ENCODE measurements at places on chromosomes 6 and 20.

- DNase-seq: no peak
Measured at GRCh38 chr20:40279390-40279789, 409.6 kb downstream of the MAFB start.

DNA sequence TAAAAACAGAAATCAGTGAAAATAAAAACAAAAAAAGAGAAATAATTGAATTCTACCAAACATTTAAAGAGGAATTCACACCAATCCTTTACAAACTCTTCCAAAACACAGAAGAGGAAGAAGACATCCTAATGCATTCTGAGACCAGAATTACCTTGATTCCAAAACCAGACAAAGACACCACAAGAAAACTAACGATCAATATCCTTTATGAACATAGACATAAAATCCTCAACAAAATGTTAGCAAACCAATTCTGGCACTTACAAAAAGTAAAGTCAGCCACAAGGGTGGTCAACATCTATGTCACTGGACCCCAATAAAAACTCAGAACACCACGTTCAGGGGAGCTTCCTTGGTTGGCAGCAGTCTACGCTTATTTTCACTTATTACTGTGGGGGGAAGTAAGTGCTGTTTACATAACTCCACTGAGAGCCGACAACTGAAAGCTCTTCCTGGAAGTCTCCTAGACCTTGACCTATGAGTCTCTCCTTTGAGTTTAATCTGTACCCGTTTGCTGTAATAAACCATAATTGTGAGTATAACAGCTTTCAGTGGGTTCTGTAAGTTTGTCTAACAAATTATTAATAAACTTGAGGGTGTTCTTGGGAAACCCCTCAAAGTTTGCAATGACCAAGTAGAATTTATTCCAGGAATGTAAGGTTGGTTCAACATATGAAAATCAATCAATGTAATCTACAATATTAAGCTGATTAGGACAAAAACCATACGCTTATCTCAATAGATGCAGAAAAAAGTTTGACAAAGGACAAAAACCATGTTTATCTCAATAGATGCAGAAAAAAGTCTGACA is 24.5 kb downstream of the GZF1 start:
- no peak for DNase-seq

GRCh38 chr20:56504373-56505005 is 20.1 kb upstream of the FAM209A start:
- no peak for DNase-seq

GRCh38 chr6:166728884-166729530 is 102.0 kb upstream of the RPS6KA2 start:
- no peak for DNase-seq

- no peak for DNase-seq
Measured at GRCh38 chr20:13118676-13119075, 102.4 kb upstream of the ISM1 start.

GRCh38 chr20:1296117-1296610 is 30.1 kb downstream of the SNPH start:
- DNase-seq: no peak

GRCh38 chr6:139765825-139766285 is 391.4 kb upstream of the CITED2 start:
- DNase-seq: no peak

GRCh38 chr6:87879132-87879861 is 168.3 kb upstream of the SPACA1 start:
- DNase-seq: no peak

GRCh38 chr6:110410511-110410910 is 4.9 kb downstream of the DDO start:
- no peak for DNase-seq

- DNase-seq: peak; percentile 3
Measured at GRCh38 chr20:39885975-39886649, 802.9 kb downstream of the MAFB start.

DNA sequence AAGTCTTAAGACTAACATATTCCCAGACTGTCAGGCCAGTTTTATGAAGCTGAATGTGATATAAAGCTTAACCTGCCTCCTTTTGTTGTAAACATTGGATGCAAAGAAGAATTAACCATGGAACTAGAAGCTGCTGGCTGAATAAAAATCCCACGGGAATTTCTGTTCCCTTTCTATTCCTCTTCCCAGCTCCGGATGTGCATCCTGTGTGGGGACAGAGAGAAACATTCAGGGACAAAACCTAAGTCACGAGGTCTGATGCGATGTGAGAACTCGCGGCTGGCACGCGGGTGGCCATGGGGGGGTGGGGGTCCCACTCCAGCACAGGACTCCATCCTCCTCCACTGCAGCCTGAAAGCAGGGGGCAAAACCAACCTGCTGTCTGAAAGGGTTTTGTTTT is 32.2 kb downstream of the RAMACL start:
- no peak for DNase-seq

GRCh38 chr6:100342830-100343229 is 121.9 kb downstream of the SIM1 start:
- no peak for DNase-seq

DNA sequence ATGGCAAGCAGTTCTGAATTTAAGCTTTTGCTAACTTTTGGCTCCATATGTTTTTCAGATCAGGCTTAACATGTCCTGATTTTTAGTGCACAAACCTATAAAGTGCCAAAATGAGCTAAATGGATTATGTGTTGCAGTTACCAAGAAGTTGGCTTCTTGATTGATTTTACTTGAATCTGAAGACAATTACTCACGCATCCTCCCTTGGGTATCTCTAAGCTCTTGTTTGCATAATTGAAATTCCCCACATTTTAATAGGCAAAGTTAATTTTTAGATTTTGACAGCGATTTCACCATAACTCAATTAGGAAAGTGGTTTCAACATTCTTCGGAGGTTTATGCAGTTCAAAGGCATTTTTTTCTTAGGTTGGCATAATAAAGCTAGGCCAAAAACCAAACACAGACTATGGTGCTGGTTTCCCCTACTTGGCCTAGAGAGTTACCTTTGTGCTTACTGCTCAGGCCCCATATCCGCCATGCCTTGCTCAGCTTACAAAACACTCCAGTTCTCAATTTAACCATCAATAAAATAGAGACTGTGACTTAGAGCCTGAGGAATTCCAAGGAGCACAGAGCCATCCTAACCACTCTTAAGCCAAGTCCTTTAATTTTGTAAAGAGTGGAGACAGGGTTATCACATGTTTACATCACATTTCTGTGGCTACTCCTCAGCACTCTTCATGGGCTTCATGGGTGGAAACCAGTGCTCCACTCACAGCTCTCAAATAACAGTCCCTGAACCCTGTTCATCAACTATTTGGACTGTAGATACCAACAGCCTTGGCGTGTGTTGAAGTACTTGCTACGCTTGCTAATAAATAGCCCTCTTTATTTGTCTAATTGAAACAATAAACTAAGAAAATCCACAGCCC is 32.1 kb downstream of the LAMA4 start:
- DNase-seq: no peak

GRCh38 chr6:133092199-133092598 is 149.0 kb upstream of the EYA4 start:
- DNase-seq: no peak

GRCh38 chr6:16619777-16620176 is 141.5 kb downstream of the ATXN1 start:
- DNase-seq: no peak

DNA sequence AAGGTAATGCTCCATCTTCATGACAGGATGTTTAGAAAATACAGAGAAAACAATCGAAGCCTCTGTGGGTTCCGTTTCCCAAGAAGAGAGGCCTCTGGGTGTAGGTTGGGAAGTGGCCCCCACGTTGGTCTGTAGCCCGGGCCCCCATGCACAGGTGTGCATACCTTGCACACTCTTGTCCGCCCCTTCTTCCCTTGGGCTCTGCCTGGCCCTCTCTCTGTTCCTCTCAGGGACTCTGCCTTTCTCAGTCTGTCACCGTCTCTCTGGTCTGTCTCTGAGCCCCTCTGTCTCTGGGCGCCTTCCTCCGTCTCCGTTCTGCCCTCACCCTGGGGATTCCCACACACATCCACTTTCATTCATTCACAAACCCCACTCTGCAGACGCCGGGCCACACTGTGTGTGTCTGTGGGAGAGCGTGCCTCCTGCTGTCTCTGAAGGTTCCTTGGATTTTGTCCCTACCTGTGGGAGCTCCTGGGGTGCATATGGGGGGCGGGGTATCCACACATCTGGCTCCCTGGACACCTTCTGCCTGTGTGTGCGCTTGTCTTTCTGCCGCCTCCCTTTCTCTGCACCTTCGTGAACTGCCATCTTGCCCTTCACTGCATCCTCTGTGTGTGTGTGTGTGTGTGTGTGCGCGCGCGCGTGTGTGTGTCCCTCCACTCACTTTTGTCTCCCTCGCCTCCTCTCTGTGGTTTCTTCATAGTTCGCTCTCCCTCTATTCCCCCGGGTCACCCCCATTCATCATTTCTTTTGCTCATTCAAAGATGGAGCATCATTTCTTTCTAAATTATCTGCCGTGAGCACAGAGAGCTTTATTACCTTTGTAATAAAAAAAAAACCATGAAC is 75.3 kb downstream of the SRC start:
- DNase-seq: no peak
